Natural killer cell treated with Interleukin-12 subunit alpha and Interleukin-12 subunit beta and Interleukin-15 and Interleukin-18, amount 100 ng/mL, for 72 hours (primary cell): ENCODE measurements at places on chromosomes 5 and 9. TPM values are rescaled to one million over a fixed set of nuclear protein-coding genes. Genes with fewer than 3 reads are reported as not detected.

DNA sequence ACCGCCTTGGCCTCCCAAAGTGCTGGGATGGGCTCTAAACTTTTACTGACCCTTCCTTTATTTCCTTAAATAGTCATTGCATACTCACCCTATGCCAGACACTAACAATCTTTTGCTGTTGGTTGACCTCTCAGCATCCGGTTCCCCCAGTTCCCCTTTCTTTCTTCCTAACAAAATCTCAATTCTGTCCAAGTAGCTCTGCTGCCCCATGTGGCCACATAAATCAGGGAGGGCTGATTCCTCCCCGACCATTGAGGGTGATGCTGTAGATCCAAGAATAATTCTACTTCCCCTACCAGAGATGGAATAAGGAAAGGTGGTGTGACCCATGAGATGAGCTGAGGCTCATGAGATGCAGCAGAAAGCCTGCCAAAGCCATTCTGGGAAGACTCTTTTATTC lies 315.3 kb upstream of the MSX2 start:
- DNase-seq, result no peak

- DNase-seq, result no peak
These were observed 181.9 kb downstream of the ESM1 start for GRCh38 chr5:54803471-54804011.

DNA sequence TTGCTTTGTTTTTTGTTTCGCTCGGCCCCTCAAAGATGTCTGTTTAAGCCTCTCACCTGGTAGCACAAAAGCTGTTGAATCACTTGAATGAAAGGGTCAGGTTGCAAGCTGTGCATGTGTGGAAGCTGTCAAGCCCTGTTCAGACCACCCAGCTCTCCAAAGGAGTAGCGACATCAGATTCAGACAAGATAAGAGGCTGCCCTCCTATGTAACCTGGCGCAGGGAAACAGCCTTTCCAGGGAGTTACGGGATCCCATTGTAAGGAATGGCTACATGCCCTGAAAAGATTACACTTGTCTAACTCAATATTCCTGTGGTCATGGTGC lies 2.9 kb downstream of the FREM1 start:
- no peak for DNase-seq

DNA sequence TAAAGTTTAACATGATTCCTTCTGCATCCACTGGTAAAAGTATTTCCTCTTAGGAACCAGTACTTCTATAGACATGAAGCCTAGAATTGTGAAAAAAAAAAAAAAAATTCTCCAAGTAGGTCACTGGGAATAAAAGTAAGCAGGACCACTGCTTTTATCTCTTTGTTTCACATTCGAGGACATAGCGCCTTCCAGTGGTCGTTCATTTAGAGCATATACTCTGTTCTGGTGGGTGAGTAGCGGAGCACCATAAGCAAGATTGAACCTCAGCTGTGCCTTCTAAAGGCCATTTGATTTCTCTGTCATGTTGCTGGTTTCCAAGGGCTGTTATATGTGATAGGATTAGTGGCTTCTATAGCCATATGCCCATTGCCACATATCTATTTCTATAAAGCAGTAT lies 393.1 kb downstream of the TMEM232 start:
- DNase-seq, result no peak

Gene TRPM6
- total RNA-seq, result 1.6 TPM

Gene ORM2
- not detected for total RNA-seq

Gene DOK3
- 18.0 TPM for total RNA-seq
